ENCODE measurements at places on chromosomes 3 and 15.

GRCh38 chr3:141844108-141844507 lies 32.3 kb upstream of the ATP1B3 start:
- DNase-seq, result no peak

GRCh38 chr15:59751552-59752413 lies 62.7 kb upstream of the BNIP2 start:
- no peak for DNase-seq

- DNase-seq, result no peak
Measured at GRCh38 chr3:84600703-84601225, 358.0 kb upstream of the CADM2 start.

- DNase-seq, result no peak
Measured at GRCh38 chr3:100067589-100067988, 46.7 kb downstream of the FILIP1L start.

- DNase-seq, result no peak
Measured at GRCh38 chr15:67722030-67722817, 103.1 kb upstream of the SKOR1 start.

DNA sequence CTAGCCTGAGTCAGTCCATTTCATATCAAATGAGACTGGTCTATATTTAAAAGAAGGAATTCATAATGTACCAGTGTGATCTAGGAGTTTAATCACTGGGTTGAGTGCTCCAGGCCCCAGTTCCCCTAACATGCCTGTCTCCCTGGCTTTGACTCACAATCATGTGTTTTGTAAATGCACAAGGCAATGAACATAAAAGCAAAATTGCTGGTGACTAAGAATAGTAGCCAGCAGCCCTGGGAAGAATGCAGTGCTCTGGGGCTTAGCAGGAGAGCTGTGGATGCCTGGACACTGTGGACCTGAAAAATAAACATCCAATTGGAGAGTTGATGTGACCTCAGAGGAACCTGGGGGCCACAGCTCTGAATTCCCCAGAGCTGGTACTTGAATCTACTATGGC lies 50.3 kb downstream of the SYNPR start:
- no peak for DNase-seq

GRCh38 chr3:123660900-123661299 lies 76.0 kb upstream of the HACD2 start:
- DNase-seq, result no peak

DNA sequence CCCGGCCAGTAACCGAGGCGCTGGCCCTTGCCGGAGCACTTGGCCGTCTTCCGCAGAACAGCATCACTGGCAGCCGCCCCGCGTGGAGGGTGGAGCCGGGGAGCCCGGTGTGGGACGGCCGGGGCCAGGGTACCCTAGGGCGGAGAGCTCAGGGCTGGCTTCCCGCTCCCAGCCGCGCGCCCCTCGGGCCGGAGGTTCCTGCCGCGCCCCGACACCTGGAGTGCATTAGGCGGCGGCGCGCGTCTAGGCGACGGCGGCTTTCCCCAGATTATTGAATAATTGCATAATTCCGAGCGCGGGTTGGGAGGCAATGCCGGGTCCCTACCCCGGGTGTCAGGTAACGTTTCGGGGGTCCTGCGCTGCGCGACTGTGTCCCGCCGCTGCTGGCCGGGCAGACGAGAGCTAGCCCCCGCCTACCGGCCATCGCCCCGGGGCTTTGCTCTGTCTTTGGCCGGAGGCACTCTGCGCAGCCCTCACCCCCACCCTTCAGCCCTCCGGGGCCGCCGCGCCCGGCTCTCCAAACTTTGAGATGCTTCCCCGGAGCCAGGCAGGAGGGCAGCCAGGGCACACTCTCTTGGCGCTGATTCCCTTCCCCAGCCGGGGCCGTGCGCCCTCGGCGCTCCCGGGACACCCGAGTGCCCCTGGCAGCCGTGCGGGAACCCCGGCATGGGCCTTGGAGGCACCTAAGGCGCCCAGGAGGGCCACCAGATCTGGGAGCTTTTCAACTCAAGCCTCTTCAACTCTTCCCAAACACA lies 749 bp downstream of the ITGA11 start:
- DNase-seq, result no peak

DNA sequence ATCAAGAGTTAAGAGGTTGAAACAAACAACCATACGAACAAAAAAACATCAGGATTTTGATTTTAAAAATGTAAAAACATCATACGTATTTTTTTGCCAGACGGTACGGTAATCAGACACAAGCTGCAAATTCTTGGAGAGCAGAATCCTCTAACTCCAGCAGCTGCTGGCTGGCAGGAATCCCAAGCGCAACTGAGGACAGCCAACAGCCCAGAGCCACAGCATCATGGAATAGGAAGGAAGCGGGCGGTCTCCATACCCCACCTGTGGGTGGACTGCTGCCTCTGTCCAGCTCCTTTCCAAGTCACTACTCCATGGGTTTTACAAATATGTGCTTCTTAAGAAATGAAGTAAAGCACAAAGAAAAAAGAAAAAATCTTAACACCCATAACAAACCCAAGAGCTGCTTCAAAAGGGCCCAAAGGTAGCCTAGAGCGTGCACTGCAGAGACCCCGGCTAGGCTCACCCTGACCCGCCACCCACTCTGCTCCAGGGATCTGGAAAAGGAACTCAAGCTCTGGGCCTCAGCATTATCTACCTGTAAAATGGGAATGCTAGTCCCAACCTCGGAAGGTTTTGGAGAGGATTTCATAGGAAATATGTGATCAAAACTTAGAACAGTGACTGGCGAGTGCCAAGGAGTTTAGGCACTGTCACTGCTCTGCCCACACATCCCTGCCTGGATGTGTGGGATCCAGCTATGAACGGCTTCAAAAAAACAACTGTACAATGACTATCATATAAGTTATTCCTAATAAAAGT lies 33.4 kb downstream of the ZXDC start:
- DNase-seq, result no peak

- peak; percentile 53 for DNase-seq
Measured at GRCh38 chr15:63502843-63503738, 1.3 kb upstream of the USP3 start.

- DNase-seq, result no peak
Measured at GRCh38 chr15:95284933-95285421, 1045.5 kb upstream of the NR2F2 start.

- no peak for DNase-seq
Measured at GRCh38 chr15:29106551-29107290, 162.9 kb downstream of the NSMCE3 start.

DNA sequence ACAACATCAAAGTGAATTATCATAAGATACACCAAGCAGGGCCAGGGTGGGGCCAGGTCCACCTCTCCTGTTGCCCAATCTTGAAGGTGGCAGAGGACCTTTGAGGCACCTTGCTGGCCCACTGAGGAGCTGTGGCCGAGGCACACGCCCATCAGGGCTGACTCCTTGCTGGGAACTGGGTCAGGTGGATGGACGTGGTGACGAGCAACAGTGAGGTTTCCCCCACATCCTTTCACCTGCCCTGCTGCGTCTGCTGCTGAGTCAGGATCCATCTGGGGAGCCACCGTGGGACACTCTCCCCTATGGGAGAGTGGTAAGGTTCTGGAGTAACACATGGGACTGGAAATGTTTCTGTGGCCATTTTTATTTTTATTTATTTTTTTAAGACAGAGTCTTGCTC lies 17.3 kb upstream of the FURIN start:
- no peak for DNase-seq

- DNase-seq, result no peak
Measured at GRCh38 chr3:181403876-181404660, 307.7 kb upstream of the SOX2 start.

DNA sequence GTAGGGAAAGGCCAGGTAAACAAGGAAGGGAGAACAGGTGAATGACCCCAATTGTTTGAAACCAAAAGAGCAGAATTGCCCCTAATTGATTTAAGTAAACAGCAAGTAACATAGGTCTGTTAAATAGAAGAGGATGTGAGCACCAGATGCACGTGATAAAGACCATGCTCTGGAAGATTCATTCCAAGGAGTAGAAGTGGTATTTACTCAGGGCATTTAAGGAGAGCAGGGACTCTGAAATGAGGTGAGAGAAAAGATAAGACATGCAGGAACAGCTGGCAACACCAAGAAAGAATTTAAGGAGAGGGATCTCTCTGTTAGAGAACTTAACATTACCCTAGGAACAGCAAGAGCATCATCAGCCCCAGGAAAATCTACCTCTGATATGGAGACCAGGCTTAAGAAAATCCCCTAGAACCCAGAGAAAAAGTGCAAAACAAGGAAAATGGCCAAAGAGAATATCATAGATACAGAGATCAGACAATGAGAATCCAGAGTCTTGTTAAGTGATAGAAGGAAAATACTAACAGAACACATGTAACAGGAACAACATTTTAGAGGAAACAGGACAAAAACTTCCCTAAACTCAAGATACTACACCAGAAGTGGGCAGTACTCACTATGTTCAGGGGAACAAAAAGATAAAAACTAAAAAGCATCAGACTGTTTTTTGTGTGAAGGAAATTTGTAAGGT lies 6.4 kb downstream of the NUDT16 start:
- DNase-seq, result no peak

- DNase-seq, result no peak
Measured at GRCh38 chr15:31266712-31267111, 59.9 kb upstream of the KLF13 start.

- no peak for DNase-seq
Measured at GRCh38 chr3:42526616-42527367, 24.3 kb downstream of the VIPR1 start.

DNA sequence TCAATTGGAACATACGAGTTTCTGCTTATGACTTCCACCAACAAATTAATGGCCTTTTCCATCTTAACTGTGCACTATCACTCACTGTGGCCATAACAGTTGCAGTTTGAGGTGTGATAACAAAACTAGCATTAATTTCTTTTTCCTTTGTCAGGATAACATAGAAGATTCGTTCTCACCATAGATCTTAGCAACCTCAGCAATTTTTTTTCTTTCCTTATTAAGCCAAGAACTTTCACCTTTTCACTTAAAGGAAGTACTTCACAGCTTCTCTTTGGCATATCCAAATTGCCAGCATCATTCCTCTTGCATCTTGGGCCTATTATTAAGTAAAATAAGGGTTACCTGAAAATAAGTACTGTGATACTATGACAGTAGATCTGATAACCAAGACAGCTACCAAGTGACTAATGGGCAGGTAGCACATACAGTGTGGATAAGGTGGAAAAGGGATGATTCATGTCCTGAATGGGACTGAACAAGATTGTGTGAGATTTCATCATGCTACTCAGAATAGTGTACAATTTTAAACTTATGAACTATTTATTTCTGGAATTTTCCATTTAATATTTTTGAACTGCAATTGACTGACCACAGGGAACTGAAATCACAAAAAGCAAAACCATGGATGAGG lies 46.6 kb downstream of the CEP70 start:
- DNase-seq, result no peak

DNA sequence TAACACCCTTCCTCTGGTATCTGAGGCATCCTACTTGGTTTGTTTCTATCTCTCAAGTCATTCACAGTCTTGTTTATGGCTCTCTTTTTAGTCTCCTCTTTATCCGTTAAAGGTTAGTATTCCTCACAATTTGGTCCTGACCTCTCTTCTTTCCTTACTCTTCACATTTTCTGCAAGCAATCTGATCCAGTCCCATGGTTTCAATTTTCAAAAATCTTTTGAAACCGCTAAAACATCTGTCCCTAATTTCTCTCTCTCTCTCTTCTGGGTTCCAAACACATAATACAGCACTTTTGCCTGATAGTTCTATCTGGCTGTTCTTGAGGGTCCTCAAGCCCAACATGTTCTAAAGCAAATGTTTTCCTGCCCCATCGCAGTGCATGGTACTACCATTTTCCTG lies 149.0 kb downstream of the SERPINI1 start:
- DNase-seq, result no peak

- DNase-seq, result no peak
Measured at GRCh38 chr3:122745369-122746021, 48.1 kb downstream of the HSPBAP1 start.

DNA sequence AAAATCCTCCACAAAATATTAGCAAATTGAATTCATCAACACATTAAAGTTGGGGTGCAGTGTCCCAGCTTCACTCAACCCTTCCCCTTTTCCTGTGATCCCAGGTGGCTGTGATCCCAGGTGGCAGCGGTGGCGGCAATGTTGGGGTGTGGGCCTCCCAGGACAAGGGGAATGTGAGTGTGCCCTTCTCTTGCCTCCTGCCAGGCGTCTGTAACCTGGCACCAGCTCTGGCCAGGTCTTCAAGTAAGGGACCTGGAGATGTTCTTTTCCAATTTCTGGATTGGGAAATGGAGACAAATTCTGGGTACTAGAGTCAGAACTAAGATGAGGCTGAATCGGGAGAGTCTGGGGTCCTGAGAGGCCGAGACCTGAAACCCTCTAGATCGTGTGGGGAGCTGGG lies 20.1 kb downstream of the GOLGA6A start:
- no peak for DNase-seq

GRCh38 chr3:1135194-1135593 lies 42.4 kb downstream of the CNTN6 start:
- DNase-seq, result no peak

- no peak for DNase-seq
Measured at GRCh38 chr15:92614301-92614700, 41.3 kb downstream of the FAM174B start.

- DNase-seq, result no peak
Measured at GRCh38 chr15:85527895-85528294, 147.5 kb downstream of the AKAP13 start.

- no peak for DNase-seq
Measured at GRCh38 chr3:23459465-23459864, 256.3 kb downstream of the UBE2E2 start.

GRCh38 chr15:71526060-71526820 lies 284.1 kb upstream of the NR2E3 start:
- DNase-seq, result no peak

DNA sequence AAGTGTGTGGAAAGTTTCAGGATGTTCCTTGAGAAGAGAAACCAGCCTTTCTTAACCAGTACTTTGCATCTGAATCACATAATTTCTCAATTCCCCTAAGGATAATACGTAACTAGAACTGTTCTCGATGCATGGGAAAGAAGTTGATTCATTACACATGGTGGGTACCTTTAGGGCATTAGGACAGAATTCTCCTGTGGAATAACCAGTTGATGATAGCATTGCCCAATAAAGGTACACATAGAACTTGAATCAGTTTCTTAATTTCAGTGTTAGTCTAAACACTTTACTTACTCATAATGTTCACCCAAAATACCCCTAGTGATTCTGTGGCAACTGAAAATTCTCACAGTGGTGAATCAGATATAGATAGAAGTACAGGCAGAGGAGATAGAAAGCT lies 1030.9 kb downstream of the ROBO1 start:
- DNase-seq, result no peak

DNA sequence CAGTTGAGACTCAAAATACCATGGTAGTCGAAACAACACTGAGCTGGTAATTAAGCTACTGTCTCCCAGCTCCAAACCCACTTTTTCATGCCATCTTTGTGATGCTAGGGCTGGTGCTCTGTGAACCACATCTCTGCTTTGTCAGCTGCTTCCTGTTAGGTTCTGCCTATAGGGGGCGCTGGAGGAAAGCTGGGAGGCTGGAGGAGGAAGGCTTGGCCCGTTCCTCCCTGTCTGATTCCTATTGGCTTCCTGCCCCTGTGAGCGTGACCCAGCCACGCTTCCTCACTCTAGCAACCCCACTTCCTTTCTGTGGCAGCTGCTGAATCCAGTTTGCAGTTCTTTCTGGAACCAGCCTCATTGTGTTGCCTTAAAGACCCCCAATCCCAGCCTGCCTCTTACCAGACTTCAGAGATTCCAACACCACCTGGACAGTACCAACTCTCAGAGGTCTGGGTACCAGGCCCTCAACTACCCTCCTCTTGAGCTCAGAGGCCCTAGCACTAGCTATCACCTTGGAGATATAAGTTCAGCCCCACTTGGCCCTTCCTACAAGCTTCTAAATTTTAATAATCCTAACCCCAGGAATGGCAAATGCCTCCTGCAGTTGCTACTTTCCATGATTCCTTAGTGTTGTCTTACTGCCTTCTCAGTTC lies 120.9 kb downstream of the ERC2 start:
- no peak for DNase-seq
